ENCODE measurements at places on chromosomes 12 and 14. TPM values are rescaled to one million over a fixed set of nuclear protein-coding genes. Genes with fewer than 3 reads are reported as not detected.

The LRP1-AS gene
- not detected for total RNA-seq

The TMEM229B gene
- total RNA-seq: 2.0 TPM

The CLEC4A gene
- 2.2 TPM for total RNA-seq

The IAPP gene
- not detected for total RNA-seq

The P2RX7 gene
- total RNA-seq: 3.8 TPM

The FAR2 gene
- total RNA-seq: 13.2 TPM

The RNASE3 gene
- not detected for total RNA-seq

The VRTN gene
- not detected for total RNA-seq

The SMIM41 gene
- total RNA-seq: 4.5 TPM

The SIX6 gene
- total RNA-seq: not detected

The TAS2R14 gene
- 4.1 TPM for total RNA-seq

The GALNT16 gene
- total RNA-seq: 4.6 TPM

The TSHR gene
- 0.33 TPM for total RNA-seq

The SLCO1A2 gene
- total RNA-seq: not detected

The LALBA gene
- not detected for total RNA-seq

The REP15 gene
- total RNA-seq: 0.83 TPM

The TROAP gene
- 11.9 TPM for total RNA-seq

The RASAL1 gene
- not detected for total RNA-seq

The KSR2 gene
- total RNA-seq: not detected

The FGFR1OP2 gene
- total RNA-seq: 39.2 TPM

The OR6C2 gene
- not detected for total RNA-seq

The SLC17A8 gene
- not detected for total RNA-seq

The GZMH gene
- total RNA-seq: not detected

The KLHL33 gene
- total RNA-seq: 0.17 TPM

The PLBD2 gene
- 59.1 TPM for total RNA-seq

The HVCN1 gene
- total RNA-seq: 10.1 TPM

The KRT71 gene
- total RNA-seq: not detected

The VTI1B gene
- total RNA-seq: 95.4 TPM

Measured in smooth muscle cell of trachea (primary cell).